Foreskin keratinocyte (primary cell): ENCODE measurements at places on chromosomes 6 and 20. TPM values are rescaled to one million over a fixed set of nuclear protein-coding genes. Genes with fewer than 3 reads are reported as not detected.
A peak's percentile ranks its signal among the peaks of the same experiment; 100 is the strongest.

KCNQ5 gene
- total RNA-seq: 4.9 and 6.4 TPM in 2 replicates

GRCh38 chr6:80077067-80077466 lies 29.4 kb upstream of the BCKDHB start:
- no peak for DNase-seq

DNA sequence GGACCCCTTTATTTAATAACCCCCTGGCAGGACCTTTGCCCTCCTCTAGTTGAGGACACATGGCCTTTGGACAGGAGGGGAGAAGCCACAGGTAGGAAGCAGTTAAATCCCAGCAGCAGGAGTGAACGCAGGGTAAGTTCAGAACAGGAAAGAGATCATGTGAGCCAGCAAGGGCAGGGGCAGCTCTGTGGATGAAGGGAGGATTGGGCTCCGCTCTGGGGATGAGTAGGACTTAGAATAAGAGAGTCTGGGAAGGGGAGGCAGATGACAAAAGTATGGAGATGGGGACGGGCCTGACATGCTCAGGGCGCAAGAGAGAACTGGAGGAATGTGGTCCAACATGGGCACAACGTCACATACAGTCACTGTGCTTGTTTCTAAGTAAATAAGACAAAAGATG lies 89.0 kb downstream of the NDUFAF5 start:
- no peak for DNase-seq

SSR1 gene
- total RNA-seq: 126 and 142 TPM in 2 replicates

DEFB132 gene
- not detected in 2 replicates for total RNA-seq

DNA sequence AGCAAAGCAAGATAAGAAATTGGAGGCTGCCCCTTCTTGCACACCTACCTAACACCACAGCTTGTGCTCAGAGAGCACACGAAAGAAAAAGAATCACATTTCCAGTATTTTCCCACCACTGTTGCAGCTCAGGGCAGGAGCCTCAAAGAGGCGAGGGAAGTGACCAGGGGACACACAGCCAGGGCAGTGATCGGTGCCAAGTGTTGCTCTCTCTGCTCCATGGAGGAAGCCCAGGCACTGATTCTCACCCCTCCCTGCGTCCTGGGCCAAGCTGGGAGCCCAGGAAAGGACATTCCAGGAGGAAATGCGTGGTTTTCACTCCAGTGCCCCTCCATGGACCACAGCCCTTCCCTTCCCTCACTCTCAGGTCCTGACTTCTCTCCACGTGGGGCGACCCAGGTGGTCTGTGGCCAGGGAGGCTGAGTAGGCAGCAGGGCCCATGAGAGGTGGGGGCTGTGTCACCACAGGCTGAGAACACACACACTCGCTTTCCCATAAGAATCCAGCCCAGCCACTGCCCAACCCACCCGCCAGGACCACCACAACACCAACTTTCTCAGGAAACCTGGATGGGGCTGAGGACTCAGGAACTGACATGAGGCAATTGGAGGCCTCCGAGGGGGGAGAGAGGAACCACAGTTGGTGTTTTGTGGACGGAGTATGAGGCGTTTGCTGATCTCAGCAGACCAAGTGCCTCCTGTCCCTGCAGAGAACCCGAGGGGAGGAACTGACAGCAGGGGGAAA lies 81.7 kb upstream of the MAFB start:
- no peak for DNase-seq

ADAM33 gene
- not detected in 2 replicates for total RNA-seq

- no peak for DNase-seq
Observed at GRCh38 chr6:11960909-11961779, 51.0 kb upstream of the HIVEP1 start.

MUCL3 gene
- total RNA-seq: not detected in 2 replicates

MAFB gene
- 0.18 and 0.34 TPM in 2 replicates for total RNA-seq

DNA sequence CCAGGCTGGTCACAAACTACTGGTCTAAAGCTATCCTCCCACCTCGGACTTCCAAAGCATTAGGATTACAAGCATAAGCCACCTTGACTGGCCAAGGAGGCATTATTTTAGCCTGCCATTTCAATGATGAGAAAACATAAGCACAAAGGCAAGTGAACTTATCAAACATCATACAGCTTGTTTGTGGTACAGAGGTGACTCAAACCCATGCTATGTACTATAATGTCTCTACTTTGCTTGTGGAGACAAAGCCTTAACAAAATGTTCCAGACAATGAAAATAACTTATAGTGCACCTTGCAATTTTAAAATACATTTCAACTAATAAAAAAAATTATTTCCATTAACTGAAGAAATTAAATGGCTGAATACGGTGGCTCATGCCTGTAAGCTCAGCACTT lies 26.2 kb downstream of the HDAC2 start:
- DNase-seq: no peak

PRPH2 gene
- not detected in 2 replicates for total RNA-seq

ZKSCAN3 gene
- 3.4 and 4.2 TPM in 2 replicates for total RNA-seq

GRCh38 chr6:71107911-71108420 lies 151.1 kb upstream of the B3GAT2 start:
- DNase-seq: peak; percentile 34

GRCh38 chr20:6673071-6673470 lies 94.4 kb upstream of the BMP2 start:
- no peak for DNase-seq
